ENCODE measurements at places on chromosomes 5 and 9.

DNA sequence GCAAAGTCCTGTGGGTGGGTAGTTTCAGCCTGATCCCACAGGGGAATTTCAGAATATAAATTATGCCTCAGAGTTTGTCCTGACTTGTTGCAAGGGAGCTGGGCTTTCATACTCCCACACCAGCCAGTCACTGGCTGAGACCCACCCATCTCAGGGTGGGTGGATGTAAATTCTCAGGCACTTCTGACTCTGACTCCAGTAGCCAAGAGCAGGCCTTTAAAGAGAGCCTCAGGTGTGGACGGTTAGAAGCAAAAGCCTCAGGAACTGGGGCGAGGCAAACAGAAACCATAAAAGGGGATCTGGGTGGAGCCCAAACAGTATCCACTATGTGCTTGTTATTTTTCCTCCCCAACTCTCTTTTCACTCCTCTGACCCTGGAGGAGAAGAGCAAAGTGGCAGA lies 28.6 kb upstream of the FBXW11 start:
- no peak for DNase-seq

GRCh38 chr5:112757468-112758208 lies 20.0 kb downstream of the APC start:
- DNase-seq, result peak; percentile 65

DNA sequence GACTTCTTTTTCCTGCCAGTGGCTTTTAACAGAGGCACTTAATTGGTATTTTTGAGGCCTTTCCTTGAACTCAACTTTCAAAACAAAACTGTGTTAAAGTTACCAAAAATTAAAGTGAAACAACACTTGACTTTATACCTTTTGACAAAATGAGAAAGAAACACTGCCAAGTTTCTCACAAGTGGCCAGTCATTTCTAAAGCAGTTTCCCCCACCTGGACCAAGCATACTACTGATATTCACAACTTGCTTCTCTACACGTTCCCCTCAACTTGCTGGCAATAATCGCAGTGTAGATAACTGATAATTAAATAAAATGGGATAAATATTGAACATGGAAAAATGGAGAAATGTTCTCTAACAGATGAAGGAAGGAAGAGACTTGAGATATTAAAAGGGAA lies 135.7 kb downstream of the TLR4 start:
- no peak for DNase-seq

- DNase-seq, result no peak
Observed at GRCh38 chr5:139982975-139983240, 60.2 kb downstream of the NRG2 start.

DNA sequence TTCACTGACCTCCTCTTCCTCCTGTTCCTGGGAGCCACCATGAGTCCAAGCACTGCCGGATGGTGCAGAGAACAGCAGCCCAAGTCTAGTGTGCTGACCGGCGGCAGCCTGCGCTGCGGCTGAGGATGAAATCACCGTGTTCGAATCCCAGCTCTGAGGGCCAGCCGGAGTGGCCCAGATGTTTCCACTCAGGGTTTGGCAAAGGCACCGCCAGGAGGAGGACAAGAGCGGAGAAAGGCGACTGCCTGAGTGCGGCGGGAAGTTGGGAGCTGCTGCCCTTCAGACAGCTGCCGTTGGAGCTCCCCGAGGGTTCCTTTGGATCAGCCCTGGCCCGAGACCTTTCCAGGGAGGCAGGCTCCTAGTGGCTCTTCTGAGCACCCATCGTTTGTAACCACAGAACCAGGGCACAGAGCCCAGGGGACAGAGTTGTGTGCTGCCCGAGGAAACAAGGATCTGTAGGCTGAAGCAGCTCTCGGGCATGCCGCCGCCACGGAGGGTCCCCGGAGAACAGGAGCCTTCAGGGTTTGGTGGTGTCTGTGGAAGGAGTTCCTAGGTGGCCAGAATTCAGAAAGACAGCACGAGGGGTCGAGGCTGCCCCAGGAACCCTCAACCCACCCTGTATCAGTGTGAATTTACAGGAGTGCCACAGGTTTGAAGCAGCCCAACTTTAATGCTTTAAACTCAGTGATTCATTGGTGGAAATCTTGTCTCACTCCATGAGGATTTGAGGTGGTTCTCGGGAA lies 115.6 kb upstream of the COL5A1 start:
- no peak for DNase-seq

Measured in COR-L47 (cell line).